ENCODE measurements at places on chromosomes 12 and 14.

- no peak for DNase-seq
These were observed 20.0 kb downstream of the SLC15A4 start for GRCh38 chr12:128803788-128804187.

- no peak for DNase-seq
These were observed 15.4 kb upstream of the HIGD1C start for GRCh38 chr12:50936821-50937530.

GRCh38 chr12:24822121-24822899 lies 126.6 kb downstream of the BCAT1 start:
- DNase-seq = no peak

DNA sequence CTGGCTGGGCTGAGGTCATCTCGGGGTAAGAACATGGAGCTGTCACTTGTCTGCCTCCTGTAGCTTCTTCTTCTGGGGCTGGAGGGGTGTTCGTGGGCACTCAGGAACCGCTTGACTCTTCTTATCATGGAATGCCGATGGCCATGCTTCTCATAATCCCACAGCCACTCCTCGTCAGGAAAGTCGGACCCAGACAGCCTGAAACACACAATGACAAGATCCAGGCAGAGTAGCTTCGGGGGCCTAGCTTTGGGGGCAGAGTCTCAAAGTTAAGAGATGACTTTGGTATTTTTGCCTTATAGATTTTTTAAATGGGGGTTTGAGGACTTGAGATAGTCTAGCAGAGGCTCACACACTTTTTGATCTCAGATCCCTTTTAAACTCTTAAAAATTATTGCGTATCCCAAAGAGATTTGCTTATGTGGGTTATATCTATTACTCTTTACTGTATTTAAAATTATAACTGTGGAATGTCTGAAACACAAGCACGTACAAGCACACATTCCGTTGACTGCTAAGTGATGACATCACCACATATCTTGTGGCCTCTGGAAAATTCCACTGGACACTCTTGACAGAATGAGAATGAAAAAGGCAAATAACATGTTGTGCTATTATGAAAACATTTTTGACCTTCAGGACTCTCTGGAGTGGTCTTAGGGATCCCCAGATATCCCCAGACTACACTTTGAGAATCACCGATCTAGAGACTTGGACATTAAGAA lies 43.3 kb downstream of the BEST3 start:
- DNase-seq = no peak

DNA sequence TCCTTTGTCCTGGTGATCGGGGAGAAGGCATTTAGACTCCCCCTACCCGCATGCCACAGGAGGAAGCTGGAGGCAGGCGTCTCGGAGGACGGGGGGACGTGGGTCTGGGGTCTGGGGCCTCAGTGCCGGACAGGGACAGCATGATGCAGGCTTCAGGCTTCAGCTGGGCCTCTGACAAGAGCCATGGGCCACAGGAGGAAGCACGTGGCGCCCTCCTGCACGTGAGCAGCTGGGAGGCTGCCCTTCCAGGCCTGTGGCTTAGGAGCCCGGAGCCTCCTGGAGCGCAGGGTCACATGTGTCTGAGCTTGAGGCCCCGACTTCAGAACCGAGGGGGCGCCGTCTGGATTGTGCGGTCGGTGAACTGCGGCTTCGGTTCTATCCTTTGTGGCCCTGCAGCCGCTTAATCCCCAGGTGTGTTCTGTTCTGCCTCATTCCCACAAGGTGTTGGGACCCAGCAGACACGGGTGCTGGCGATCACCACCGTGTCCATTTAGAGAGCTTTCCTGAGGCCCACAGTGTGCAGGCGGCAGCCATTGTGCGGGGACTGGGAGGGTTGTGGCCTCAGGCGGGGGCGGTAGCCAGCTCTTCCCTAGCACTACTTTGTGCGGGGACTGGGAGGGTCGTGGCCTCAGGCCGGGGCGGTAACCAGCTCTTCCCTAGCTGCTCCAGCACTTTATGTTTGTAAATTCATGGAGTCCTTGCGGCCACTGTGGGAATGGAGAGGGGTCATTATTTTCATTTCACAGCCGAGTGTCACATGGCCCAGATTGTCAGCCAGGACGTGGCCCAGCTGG lies 150.2 kb downstream of the ADGRD1 start:
- DNase-seq = no peak

GRCh38 chr12:52865090-52865944 lies 16.5 kb upstream of the KRT78 start:
- no peak for DNase-seq

DNA sequence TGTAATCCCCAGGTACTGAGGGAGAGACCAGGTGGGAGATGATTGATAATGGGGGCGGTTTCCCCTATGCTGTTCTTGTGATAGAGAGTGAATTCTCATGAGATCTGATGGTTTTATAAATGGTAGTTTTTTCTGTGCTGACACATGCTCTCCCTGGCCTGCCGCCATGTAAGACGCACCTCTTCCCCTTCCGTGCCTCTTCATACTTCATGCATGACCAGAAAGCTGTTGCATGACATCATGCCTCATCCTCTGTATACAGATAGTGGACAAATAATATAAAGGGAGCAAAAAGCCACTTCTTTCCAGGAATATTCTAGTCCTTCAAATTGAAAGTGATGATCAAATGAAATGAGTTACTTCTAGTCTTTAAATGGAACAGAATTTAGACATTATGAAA lies 47.3 kb upstream of the LRIG3 start:
- DNase-seq = no peak

DNA sequence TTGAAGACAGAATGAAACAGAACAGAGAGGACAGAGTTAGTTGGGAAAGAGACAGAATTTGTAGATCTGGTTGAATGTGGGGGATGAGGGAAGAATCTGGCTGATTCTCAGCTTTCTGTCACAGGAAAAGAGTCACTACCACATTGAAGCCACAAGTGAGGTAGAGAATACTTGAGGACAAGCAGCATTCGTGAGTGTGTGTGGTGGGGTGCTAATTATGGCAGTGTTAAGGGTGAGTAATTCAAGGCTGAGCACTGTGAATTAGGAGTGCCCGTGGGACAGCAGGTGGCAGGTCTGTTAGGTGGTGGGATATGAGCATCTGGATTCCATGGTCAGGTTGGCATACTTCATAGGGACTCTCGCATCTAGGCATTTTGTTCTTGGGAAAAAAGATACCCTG lies 347.4 kb upstream of the PRICKLE1 start:
- DNase-seq = no peak

GRCh38 chr14:103932791-103933490 lies 4.7 kb downstream of the TDRD9 start:
- DNase-seq = no peak

GRCh38 chr12:43245947-43246346 lies 306.1 kb downstream of the ADAMTS20 start:
- no peak for DNase-seq

DNA sequence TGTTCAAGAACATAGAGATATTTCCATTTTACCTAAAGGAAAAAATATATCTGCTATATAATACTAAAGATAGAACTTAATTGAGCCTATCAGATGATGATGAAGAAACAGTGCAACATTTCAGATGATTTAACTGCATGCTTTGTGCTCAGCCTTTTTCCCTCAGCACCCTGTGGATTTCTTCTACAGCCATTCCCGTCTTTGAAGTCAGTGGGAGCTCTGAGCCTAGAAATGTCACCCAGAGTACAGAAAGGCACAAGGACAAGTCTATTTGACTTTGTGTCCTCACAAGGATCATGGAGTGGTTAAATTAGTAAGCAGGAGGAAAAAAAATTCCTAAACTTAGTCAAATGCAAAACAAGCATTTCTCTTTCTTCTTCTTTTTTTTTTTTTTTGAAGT lies 994.0 kb upstream of the FLRT2 start:
- DNase-seq = no peak

DNA sequence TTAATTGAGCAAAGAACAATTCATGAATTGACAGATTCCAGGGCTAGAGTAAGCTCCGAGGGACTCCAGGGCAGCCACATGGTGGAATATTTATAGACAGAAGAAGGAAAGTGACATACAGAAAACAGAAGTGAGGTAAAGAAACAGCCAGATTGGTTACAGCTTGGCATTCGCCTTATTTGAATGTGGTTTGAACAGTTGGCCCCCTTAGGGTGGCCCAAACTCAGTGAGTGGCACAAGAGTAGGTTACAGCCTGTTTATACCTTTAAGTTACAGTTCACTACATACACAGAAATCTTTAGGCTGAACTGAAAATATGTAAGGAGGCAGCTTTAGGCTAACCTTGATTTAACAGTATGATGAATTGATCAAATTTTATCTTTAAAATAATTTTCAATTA lies 174.5 kb upstream of the CNOT2 start:
- no peak for DNase-seq

GRCh38 chr12:57173089-57173488 lies 25.7 kb upstream of the LRP1-AS start:
- peak; percentile 5 for DNase-seq

GRCh38 chr14:68695326-68695768 lies 97.5 kb downstream of the ZFP36L1 start:
- peak; percentile 39 for DNase-seq

GRCh38 chr12:117489671-117490070 lies 128.2 kb upstream of the NOS1 start:
- DNase-seq = no peak

DNA sequence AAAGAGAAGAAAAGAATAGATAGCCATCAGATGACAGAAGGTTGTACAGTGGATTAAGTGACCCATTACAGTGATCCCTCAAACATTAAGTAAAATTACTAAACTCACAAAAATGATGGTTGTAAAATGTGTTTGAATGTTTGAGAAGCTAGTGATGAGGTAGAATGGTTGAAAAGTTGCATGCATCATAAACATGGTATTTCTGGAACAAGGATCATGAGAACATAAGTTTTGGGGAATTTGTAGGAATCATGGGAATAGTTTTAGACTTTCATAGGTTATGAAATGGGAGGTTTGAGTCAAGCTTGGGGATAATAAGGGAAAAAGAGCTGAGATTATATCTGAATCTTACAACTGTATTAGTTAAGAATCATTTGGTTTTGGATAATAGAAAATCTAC lies 34.1 kb upstream of the NEDD1 start:
- no peak for DNase-seq

GRCh38 chr12:94712815-94713515 lies 62.6 kb upstream of the TMCC3 start:
- no peak for DNase-seq

DNA sequence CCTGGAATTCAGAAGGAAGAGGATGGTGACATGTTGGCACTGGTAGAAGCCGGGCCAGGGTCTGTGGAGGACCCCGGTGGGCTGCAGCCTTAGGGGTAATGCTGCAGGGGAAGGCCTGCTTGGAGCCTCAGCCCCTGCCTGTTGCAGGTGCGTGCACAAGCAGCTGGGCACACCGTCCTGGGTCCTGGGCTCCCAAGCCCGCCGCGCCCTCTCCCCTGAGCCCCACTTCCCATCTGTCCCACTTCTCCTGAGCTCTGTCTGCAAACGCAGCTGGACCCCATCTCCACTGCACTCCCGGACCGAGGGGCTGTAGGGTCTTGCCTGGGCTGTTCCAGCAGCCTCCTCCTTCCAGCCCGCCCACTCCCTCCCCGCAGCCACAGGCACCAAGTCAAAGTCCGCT lies 116.8 kb downstream of the GLT1D1 start:
- DNase-seq = no peak

DNA sequence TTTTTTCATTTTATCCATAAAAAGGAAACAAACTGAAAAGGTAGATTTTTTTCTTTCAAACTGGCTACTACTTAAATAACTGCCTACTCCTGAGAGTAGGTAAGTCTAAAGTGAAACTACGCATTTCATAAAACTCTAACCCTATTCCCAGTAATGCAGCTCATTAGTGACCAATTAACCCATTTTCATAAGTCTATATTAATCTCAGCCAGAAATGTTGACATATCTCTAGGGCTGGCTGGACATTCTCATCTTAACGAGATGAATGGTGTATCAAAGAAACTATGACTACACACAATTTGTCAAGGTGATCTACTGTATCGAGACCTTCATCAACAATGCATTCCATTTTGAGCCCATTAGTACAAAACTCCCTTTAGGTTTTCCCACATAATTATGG lies 57.2 kb downstream of the EPS8 start:
- DNase-seq = no peak

GRCh38 chr14:76761136-76761959 lies at the start of gene VASH1:
VASH1 (plus strand) TSS chr14:76761468; CDS start chr14:76762822, 1,354 bp downstream.
- DNase-seq = no peak

GRCh38 chr12:110307372-110307771 lies 26.3 kb downstream of the ATP2A2 start:
- no peak for DNase-seq

GRCh38 chr14:33844118-33844517 lies 106.8 kb downstream of the EGLN3 start:
- no peak for DNase-seq

GRCh38 chr14:90388437-90388836 lies 8.4 kb upstream of the CALM1 start:
- peak; percentile 45 for DNase-seq

DNA sequence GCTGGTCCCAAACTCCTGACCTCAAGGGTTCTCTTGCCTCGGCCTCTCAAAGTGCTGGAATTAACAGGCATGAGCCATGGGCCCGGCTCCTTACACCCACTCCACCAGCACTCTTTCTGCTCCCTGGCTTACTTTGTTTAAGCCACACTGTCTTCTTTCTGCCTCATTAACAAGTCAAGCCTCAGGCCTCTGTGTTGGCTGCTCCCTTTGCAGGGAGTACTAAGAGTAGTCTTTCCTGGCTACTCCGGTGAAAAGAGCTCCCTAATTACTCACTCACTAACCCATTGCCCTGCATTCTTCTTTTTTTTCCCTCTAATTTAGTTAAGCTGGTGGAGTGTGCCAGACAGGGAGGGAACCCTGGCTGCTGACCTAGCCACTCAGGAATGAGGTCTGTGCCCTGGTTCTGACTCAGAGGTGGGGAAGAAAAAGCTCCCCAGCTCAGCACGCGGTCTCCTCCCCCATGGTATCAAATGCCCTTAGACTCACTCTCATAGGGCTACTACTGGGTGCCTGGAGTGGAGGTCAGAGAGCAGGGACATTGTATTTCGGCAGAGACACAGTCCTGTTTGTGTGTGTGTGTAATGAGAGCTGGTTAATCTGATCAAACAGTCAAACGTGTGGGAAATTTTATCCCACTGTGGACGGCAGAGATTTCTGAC lies 19.8 kb downstream of the GALNT6 start:
- DNase-seq = no peak

DNA sequence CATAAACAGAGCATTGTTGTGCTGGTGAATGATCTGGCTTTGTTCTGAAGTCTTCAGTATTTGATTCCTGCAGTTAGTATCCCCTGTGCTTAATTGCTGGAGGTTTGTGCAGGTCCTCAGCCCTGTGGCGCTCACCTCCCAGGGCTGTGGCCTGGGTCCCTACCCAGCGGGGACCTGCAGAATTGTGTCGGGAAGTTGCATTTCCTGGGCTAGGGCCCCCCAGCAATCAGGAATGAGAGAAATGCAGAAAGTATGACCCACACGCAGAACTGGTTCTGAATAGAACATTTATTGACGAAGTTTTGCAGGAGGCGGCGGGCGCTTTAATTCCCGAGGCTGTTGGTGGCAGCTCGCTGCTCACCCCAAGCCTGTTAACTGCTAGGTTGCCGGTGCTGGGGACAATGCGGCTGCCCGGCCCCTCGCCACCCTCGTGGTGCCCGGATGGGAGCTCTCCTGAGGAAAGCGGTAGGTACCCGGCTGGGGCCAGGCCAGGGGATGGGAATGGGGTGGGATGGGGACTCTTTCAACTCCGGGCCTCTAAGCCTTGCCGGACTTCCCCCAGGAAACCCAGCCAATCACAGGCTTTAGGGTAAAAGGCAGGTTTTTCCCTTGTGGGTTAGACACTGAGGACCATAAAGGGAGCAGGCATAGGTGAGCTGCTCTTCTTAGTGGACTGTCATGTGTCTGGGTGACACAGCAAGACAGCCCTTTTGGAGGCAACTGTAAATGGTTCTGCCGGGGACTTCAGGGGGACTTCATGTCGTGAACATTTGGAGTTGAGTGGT lies 11.6 kb downstream of the PLEKHG3 start:
- no peak for DNase-seq

GRCh38 chr14:24123424-24124417 lies 6.7 kb upstream of the FITM1 start:
- DNase-seq = no peak
